ENCODE measurements at places on chromosomes 6 and 20.
A peak's percentile ranks its signal among the peaks of the same experiment; 100 is the strongest.

- DNase-seq: no peak
Observed at GRCh38 chr20:36179170-36179945, 24.8 kb downstream of the EPB41L1 start.

DNA sequence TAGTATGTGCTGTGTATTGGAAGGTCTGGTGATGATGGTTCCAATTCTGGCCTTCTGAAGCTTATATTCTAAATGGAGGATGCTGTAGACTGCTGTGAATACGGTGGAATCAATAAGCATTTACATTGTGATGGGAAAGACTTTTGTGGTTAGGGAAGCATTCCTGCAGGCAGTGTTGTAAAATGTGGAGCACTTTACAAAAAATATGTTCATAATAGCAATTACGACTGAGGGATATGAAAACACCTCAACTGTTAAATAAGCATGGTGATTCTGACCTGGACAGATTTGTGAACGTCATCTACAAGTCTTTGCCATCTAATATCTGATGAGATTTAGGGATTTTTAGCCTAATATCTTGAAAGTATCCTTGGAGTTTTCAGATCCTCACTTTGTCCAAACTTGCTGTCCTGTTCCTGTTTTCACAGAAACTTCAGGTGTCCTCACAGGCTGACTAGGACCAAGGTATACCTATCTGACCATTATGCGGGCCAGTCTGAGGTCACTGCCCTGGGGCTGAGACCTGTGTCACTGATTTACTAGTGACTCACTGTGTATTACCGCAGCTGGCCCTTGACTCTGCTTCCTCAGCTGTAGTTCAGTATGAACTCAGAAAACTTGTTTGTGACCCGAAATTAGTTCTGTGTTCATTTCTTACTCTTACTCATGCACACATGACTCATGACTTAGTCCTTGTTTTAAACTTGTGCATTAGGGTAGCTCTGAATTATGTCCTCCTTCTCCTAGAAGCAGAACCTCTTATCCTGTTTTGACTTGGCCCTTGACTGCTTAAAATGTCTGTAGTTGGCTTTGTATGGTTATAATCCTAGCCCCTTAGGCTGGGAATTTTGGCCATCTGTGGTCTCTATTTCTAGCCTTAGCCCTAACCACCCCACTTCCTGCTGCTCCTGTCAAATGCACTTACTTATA is 343.0 kb downstream of the CDKAL1 start:
- no peak for DNase-seq

DNA sequence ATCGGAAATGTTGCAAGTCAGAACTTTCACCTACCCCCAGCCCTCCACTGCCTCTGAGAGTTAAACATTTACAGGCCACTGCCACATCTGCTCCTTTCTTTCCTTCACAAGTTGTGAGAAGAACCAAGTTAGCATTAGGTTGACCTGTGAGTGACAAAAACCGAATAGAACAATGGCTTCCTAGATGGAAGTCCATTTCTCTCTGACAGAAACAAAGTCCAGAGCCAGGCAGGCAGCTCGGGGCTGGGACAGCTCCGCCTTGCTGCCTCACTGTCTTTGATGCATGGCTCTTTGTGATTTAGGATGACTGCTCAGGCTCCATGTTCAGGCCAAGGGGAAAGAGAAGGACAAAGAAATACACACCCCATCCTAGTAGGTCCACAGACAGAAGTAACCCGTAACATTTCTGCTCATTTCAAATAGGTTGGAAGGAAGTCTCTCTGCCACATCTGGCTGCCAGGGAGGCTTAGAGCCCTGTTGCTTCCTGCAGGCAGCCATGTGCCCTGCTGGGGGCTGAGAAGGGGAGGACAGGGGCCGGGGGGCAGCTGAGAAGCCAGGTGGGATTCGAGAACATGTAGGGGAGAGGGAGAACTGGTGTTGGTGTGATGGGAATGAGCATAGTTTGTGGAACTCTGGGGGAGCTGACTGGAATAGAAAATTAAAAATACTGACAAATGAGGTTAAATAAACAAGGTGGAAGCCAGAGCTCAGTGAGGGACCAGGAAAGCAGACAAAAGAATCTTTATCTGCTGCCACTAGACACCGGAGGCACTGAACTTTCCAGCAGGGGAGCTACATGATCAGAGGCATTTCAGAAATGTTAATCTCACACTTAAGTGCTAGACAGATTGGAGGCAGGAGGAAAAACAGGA is 19.5 kb upstream of the IER3 start:
- DNase-seq: no peak

- DNase-seq: no peak
Observed at GRCh38 chr6:3415082-3415453, 41.8 kb downstream of the SLC22A23 start.

GRCh38 chr6:138988469-138988834 is 399 bp upstream of the REPS1 start:
- peak; percentile 9 for DNase-seq

- DNase-seq: no peak
Observed at GRCh38 chr20:40584130-40584809, 104.8 kb downstream of the MAFB start.

DNA sequence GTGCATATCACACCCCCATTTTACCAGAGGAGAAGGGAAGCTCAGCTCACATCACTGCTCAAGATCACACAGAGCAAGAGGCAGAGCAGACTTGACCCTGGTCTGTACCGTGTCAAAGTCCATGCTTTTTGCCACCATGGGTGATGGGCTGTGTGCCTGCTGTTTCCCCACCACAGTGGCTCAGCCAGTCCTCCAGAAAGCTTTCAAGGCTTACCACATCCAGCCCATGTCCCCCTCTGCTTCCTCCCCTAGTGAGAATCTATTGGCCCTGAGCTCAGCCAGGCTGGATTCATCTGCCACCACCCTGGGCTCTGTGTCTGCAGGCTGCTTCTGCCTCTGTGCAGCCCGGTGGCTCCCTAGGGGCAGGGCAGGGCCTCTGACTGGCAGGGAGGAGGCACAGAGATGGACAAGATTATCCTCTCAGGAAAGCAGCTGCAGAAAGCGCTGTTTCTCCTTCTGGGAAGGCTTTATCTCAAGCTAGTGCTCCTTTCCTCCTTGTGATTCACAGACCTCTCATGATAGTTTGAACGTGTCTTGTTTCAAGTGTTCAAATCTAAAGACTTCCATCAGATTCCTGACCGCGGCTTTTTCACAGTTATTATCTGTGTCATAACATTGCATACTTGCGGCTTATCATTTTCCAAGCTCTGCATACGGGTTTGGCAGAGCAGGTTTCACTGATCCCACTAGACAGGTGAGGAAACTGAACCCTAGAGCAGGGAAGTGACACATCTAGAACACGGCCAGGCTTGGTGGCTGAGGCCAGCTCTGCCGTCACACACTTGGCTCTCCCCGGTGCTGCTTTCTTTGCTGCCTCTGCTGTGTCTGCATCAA is 37.4 kb downstream of the VEGFA start:
- no peak for DNase-seq
